ENCODE measurements at places on chromosomes 5 and 9. TPM values are rescaled to one million over a fixed set of nuclear protein-coding genes. Genes with fewer than 3 reads are reported as not detected.

Gene MTAP
- total RNA-seq, result 20.3 TPM

Gene CBY3
- not detected for total RNA-seq

Gene IGIP
- total RNA-seq, result 11.9 TPM

Gene TAF11L10
- total RNA-seq, result not detected

Gene AQP3
- not detected for total RNA-seq

Gene CCL21
- not detected for total RNA-seq

Gene OR1Q1
- total RNA-seq, result not detected

Data from occipital lobe (tissue), 3 donors.